ENCODE measurements at places on chromosomes 13 and 19. TPM values are rescaled to one million over a fixed set of nuclear protein-coding genes. Genes with fewer than 3 reads are reported as not detected.

The RUBCNL gene
- 0.59 TPM for total RNA-seq

- peak overlapping the region; percentile 87 for H3K27ac ChIP-seq
- DNase-seq: no peak
- no peaks in the 10 kb centered on the region for H3K4me1 ChIP-seq
- no peaks in the 10 kb centered on the region for H3K27me3 ChIP-seq
Measured at GRCh38 chr13:20118268-20119140, 42.3 kb downstream of the GJA3 start.

The WDR87 gene
- total RNA-seq: not detected

The FXYD3 gene
- 1.6 TPM for total RNA-seq

The SIGLECL1 gene
- total RNA-seq: not detected

The SCEL gene
- not detected for total RNA-seq

- DNase-seq: no peak
- no peak overlapping the region for H3K27ac ChIP-seq
- H3K4me3 ChIP-seq: no peak overlapping the region
Measured at GRCh38 chr13:79183231-79183630, 222.8 kb downstream of the RBM26 start.

GRCh38 chr13:113456116-113456702, 2.9 kb upstream of the ADPRHL1 start:
- DNase-seq: no peak
- no peaks in the 10 kb centered on the region for H3K27me3 ChIP-seq
- no peaks in the 10 kb centered on the region for H3K4me1 ChIP-seq
- no peak overlapping the region for H3K27ac ChIP-seq
- H3K4me3 ChIP-seq: no peak overlapping the region

Data from right atrium auricular region (tissue), 2 donors.